D341Med (cell line): ENCODE measurements at places on chromosomes 16 and 17.

DNA sequence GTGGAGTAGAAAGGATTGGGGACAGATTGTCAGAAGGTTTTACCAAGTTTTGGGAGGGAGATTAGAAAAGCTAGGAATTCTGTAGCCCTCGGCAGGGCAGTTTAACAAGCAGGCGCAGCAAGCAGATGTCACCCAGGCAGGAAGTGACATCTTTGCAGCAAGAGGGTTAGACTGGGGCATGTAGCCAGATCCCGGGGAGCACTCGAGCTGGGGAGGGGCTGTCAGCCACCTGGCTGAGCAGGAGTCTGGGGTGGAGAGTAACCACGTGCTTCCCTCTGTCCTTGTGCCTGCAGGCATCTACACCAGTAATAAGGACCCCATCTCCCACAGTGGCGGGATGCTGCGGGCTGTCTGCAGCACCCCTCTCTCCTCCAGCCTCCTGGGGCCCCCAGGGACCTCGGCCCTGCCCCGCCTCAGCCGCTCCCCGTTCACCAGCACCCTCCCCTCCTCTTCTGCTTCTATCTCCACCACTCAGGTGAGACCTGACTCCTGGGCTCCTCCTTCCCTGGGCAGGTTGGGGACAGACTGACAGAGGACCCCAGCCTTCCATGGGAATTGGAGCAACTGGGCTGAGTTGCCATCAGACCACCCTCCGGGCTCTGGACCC lies 12.2 kb downstream of the MLLT6 start:
- DNase-seq: no peak

GRCh38 chr17:56985371-56986162 lies 7.6 kb downstream of the SCPEP1 start:
- DNase-seq: no peak

DNA sequence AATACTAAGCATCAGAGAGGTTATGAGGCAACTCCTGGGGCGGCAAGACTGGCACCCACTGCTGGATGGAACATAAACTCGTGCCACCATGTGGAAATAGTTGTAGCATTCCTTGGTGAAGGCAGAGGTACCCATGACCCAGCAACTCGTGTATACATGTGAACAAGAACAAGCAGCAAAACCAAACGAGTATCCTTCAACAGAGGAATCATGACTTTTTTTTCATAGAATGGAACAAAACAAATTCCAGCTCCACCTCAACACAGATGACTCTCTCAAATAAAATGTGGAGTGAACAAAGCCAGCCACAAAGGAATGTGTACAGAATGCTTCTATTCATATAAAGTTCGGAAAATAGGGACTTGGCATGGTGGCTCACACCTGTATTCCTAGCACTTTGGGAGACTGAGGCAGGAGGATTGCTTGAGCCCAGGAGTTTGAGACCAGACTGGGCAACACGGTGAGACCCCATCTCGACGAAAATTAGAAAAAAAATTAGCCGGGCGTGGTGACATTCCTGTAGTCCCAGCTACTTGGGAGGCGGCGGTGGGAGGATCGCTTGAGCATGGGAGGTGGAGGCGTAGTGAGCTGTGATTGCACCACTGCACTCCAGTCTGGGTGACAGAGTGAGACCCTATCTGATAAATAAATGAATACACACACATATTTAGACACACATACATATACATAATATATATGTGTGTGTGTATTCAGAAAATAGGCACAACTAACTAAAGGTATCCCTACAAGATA lies 35.3 kb downstream of the B9D1 start:
- DNase-seq: no peak

DNA sequence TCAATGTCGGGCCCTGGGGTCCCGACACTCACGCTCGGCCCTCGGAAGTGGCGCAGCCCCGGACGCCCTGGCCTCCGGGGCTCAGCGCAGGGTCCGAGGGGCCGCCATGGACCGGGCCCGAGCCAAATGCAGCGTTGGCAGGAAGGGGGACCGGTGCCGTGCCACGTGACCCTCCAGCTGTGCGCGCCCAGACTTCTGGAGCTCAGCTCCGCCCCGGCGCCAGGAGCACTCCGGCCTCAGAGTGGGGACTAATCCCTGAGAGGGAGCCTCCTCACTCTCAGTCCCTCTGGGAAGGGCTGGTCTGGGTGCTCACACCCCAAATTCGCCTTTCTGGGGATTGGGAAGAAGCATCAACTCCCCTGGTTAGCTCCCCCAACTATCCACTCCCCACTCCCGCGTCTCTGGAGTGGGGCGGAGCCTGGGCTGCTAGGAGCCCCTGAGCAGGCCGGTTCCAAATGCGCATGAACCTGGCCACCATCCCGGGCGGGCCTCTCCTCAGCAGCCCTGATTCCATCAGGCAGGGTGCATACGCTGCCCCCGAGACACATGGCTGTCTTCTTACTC lies at the start of gene B3GNT9:
Gene B3GNT9, minus strand, starts transcription at position 166 of the 564 bp plus-strand sequence. CDS start 513 bp downstream, outside the sequence.
- DNase-seq: peak; percentile 86

GRCh38 chr17:59330053-59330942 lies 1.2 kb upstream of the YPEL2 start:
- DNase-seq: no peak

GRCh38 chr16:79672524-79672923 lies 72.0 kb upstream of the MAF start:
- DNase-seq: no peak

- DNase-seq: no peak
These were observed 28.6 kb downstream of the NECAB2 start for GRCh38 chr16:83996481-83997252.

DNA sequence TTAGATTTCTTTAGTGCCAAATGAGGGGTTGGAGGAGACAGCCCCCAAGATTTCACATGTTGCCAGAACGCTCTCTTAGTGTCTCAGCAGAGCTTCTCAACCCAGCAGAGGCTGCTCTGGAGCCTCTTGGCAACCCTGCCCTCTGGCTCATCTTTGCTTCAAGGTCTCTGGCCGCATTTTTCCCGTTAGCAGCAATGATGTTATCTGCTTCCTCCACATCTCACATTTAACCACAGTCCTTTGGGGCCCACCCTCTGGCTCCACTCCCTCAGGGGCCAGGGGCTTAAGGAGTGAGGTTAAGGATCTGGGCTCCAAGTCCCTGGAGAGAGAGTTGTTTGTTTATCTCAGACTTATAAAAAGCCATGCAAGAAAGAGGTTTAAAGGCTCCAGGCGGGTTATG lies 3.3 kb upstream of the XYLT1 start:
- peak; percentile 53 for DNase-seq

GRCh38 chr17:27993161-27993695 lies 49.2 kb upstream of the NLK start:
- no peak for DNase-seq

- DNase-seq: no peak
These were observed 92.7 kb upstream of the CDH5 start for GRCh38 chr16:66273644-66274334.

GRCh38 chr17:31388770-31389656 lies 2.5 kb upstream of the RAB11FIP4 start:
- DNase-seq: peak; percentile 90

GRCh38 chr17:4480929-4481898 lies 17.5 kb upstream of the SPNS2 start:
- no peak for DNase-seq

GRCh38 chr17:77691216-77692085 lies 267.1 kb upstream of the TNRC6C start:
- DNase-seq: peak; percentile 37

- no peak for DNase-seq
These were observed 4.4 kb downstream of the NECAB2 start for GRCh38 chr16:83972256-83973008.

DNA sequence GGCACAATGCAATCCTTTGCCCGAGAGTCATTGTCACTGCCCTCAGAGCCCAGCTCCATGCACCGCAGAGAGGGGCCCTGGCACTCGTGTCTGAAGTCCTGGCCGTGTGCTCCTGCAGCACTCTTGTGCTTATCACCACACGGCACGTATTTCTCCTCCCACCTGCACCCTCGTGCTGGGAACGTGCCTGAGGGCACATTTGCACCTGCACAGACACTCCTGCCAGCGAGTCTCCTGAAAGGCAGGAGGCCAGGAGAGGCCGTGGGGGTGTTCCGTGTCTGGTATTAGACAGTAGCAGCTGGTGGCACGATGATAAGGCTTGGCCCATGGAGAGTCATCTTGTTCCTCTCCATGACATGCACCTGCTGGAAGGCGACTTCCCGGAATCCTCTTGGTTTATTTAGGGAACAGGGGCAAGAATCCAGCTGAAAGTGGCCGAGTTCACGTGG lies 3.4 kb upstream of the ACSF3 start:
- no peak for DNase-seq

- DNase-seq: no peak
These were observed 4.9 kb downstream of the NR1D1 start for GRCh38 chr17:40095351-40095943.

- DNase-seq: no peak
These were observed 77.1 kb upstream of the WSB1 start for GRCh38 chr17:27216836-27217235.

GRCh38 chr16:9847146-9847545 lies 335.1 kb downstream of the GRIN2A start:
- DNase-seq: no peak

GRCh38 chr17:42347198-42347597 lies 41.0 kb downstream of the STAT3 start:
- no peak for DNase-seq

- no peak for DNase-seq
These were observed 13.2 kb downstream of the GABARAPL2 start for GRCh38 chr16:75579281-75579834.

DNA sequence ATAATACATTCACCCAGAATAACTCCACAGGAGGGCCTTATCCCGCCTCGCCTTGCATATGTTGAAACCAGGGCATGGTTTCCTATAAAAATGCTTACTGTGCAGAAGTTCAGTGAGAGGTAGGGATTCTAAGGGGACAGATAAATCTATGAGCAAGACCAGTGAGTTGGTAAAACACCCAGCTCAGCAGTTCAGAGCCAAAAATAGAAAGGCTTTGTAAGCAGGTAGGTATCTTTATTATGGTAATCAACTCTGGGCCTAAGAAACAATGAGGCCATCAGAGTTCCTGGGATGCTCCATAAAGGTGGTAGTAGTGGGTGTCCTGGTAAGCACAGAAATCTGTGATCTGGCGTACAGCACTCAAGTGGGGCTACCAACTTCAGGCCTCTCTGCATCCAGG lies 549.4 kb upstream of the CDH5 start:
- no peak for DNase-seq

GRCh38 chr17:36063786-36064541 lies at the start of gene CCL18:
Gene CCL18, plus strand, starts transcription at chr17:36064272. Its CDS starts 71 bp downstream, at chr17:36064343.
- DNase-seq: no peak
